ENCODE measurements at places on chromosomes 2 and 18. TPM values are rescaled to one million over a fixed set of nuclear protein-coding genes. Genes with fewer than 3 reads are reported as not detected.

- peaks cover 20% of the 10 kb centered on the region for H3K4me1 ChIP-seq
- no peak overlapping the region for H3K27ac ChIP-seq
- no peak for DNase-seq
- H3K36me3 ChIP-seq: no peaks in the 10 kb centered on the region
- H3K27me3 ChIP-seq: no peaks in the 10 kb centered on the region
Measured at GRCh38 chr2:84652431-84652830, 136.1 kb downstream of the DNAH6 start.

Gene SERPINB11
- not detected for total RNA-seq

GRCh38 chr2:44851518-44851917 is 90.0 kb upstream of the SIX3 start:
- H3K36me3 ChIP-seq: no peaks in the 10 kb centered on the region
- H3K27ac ChIP-seq: no peak overlapping the region
- no peak overlapping the region for H3K4me3 ChIP-seq
- H3K27me3 ChIP-seq: peaks cover 2% of the 10 kb centered on the region

- peaks cover 34% of the 10 kb centered on the region for H3K27me3 ChIP-seq
- DNase-seq: peak; percentile 67
- peaks cover 8% of the 10 kb centered on the region for H3K4me1 ChIP-seq
- no peaks in the 10 kb centered on the region for H3K36me3 ChIP-seq
Measured at GRCh38 chr2:230956827-230957755, 32.0 kb upstream of the GPR55 start.

GRCh38 chr18:12744103-12744502 is 41.3 kb downstream of the PSMG2 start:
- DNase-seq: peak; percentile 68
- H3K27me3 ChIP-seq: no peaks in the 10 kb centered on the region
- no peak overlapping the region for H3K27ac ChIP-seq
- no peaks in the 10 kb centered on the region for H3K4me1 ChIP-seq
- no peaks in the 10 kb centered on the region for H3K36me3 ChIP-seq

Measured in natural killer cell (primary cell).